Left lung (tissue), 14 donors: ENCODE measurements at places on chromosomes 2 and 18. TPM values are rescaled to one million over a fixed set of nuclear protein-coding genes. Genes with fewer than 3 reads are reported as not detected.

GRCh38 chr18:3728704-3729437 lies 278.9 kb downstream of the TGIF1 start:
- H3K27me3 ChIP-seq = no peaks in the 10 kb centered on the region
- no peak overlapping the region for H3K27ac ChIP-seq
- H3K4me1 ChIP-seq = peaks cover under 1% of the 10 kb centered on the region
- H3K4me3 ChIP-seq = no peak overlapping the region
- peak; percentile 70 for DNase-seq
- no peaks in the 10 kb centered on the region for H3K36me3 ChIP-seq

GRCh38 chr2:12469141-12469561 lies 247.6 kb upstream of the TRIB2 start:
- DNase-seq = no peak
- H3K36me3 ChIP-seq = no peaks in the 10 kb centered on the region
- H3K27ac ChIP-seq = no peak overlapping the region
- no peaks in the 10 kb centered on the region for H3K4me1 ChIP-seq

GRCh38 chr2:216349366-216349765 lies 22.9 kb downstream of the MARCHF4 start:
- H3K27ac ChIP-seq = no peak overlapping the region
- no peak for DNase-seq
- H3K36me3 ChIP-seq = no peaks in the 10 kb centered on the region
- H3K27me3 ChIP-seq = no peaks in the 10 kb centered on the region

- H3K27ac ChIP-seq = no peak overlapping the region
- H3K36me3 ChIP-seq = peaks cover 53% of the 10 kb centered on the region
- no peak for DNase-seq
- H3K4me3 ChIP-seq = no peak overlapping the region
Measured at GRCh38 chr2:219286436-219287115, 7.4 kb downstream of the DNAJB2 start.

DNA sequence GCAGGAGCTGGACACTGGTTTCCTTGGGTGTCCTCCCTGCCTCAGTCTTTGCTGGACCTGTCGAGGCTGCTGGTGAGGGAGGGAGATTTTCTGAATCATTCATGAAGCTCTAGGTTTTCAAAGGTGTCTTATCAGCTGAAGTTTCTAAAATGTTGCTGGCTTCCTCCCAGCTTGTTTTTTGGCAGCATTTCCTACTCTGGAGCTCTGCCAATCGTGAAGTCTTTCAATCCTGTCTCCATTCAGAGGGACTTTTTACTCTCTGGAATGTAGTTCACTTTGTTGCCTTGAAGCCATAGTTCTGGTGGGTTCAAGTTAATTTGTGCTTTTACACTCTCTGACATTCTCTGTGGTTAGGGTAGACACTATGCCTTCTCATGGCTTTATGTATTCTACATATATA lies 23.9 kb downstream of the SNTG2 start:
- no peak overlapping the region for H3K27ac ChIP-seq
- H3K4me1 ChIP-seq = no peaks in the 10 kb centered on the region
- H3K4me3 ChIP-seq = no peak overlapping the region
- DNase-seq = peak; percentile 47
- H3K27me3 ChIP-seq = peaks cover 5% of the 10 kb centered on the region
- no peaks in the 10 kb centered on the region for H3K36me3 ChIP-seq

GRCh38 chr2:105761931-105762515 lies 17.3 kb downstream of the NCK2 start:
- DNase-seq = no peak
- H3K4me3 ChIP-seq = no peak overlapping the region
- peaks cover 40% of the 10 kb centered on the region for H3K4me1 ChIP-seq
- no peaks in the 10 kb centered on the region for H3K27me3 ChIP-seq

Gene VSNL1
- polyA plus RNA-seq = 18.0 TPM

Gene SP5
- polyA plus RNA-seq = 7.9 TPM

Gene ZSWIM2
- polyA plus RNA-seq = not detected
